Neural progenitor cell (in vitro differentiated cells): ENCODE measurements at places on chromosomes 12 and 14.

DNA sequence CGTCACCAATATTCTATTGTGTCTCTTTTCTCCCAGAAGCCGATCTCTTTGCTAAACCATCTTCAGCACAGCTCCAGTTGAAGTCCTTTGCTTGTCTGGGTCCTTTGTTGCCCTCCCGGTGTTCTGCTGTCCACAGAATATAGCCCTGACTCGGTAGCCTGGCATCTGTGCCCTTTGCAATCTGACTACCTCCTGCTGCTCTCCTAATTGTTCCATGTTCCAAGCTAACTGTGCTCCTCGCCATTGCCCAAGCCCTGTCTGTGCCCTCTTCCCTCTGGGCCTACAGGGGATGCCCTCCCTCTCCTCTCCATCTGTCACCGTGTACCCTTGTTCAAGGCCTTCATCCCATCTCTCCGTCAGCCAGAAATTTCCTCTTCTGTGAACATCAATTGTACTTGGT, 306.3 kb downstream of the APAF1 start:
- no peaks in the 10 kb centered on the region for H3K36me3 ChIP-seq
- no peak for DNase-seq
- H3K4me1 ChIP-seq, result peaks cover 9% of the 10 kb centered on the region
- H3K27ac ChIP-seq, result no peak overlapping the region

DNA sequence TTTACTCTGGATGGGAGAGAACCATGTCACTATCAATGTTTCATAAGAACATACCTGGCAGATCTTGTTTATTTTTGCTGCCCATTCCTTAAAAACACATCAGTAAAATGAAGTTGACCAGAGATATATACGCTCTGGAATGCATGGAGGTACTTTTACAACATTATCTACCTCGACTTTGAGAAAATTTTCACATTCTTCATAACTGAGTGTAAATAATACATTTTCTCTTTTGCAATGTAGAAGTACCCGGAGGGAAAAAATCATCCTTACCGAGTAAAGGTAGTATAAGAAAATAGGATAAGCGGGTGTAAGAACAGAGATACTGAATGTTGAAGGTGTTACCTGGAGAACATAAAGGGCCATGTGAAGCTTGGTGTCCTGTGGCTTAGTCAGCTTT, 80.7 kb downstream of the TMEM116 start:
- H3K27me3 ChIP-seq, result no peaks in the 10 kb centered on the region
- DNase-seq, result no peak
- H3K4me3 ChIP-seq, result no peak overlapping the region
- no peak overlapping the region for H3K27ac ChIP-seq
- H3K4me1 ChIP-seq, result no peaks in the 10 kb centered on the region
- no peaks in the 10 kb centered on the region for H3K36me3 ChIP-seq

- H3K27ac ChIP-seq, result peak overlapping the region; percentile 83
- H3K4me3 ChIP-seq, result peak overlapping the region; percentile 77
- peaks cover 4% of the 10 kb centered on the region for H3K36me3 ChIP-seq
These were observed 541 bp downstream of the GOLT1B start for GRCh38 chr12:21502164-21502496.

DNA sequence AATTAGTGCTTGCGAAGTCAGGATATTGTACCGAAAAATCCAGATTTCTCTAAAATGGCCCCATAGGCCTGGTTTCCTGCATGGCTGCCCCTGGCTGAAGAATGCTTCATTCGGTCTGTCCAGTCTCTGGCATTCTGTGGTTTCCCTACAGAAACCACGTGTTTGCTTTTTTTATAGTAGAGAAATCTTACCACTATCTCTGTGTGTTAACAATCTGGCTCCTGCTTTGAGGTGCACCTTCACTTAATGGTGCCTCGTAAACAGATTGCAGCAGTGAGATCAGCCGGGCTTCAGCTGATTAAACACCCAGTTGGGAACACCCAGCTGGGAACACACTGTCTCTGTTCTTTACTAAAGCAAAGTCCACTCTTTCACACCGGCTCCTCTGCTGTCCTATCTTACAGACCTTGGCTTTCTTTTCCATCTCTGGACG, 6.7 kb upstream of the DNAAF2 start:
- H3K27ac ChIP-seq, result peak overlapping the region; percentile 56
- no peak for DNase-seq
- H3K4me1 ChIP-seq, result no peaks in the 10 kb centered on the region
- no peaks in the 10 kb centered on the region for H3K36me3 ChIP-seq

DNA sequence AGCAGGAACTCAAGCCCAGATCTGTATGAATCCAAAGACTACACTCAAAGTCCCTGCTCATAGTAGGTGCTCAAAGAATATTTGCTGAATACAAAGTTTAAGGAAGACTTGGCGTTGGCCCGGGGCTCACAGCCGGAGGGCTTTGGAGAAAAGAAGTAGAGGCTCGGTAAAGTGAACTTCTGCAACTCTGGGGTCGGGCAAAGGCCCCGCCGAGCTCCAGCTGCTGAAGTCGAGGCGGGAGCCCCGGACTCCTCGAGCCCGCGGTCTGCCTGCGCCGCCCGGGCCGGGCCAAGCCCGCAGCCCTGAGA, 335 bp downstream of the GCN1 start:
- no peak for DNase-seq
- H3K27ac ChIP-seq, result peak overlapping the region; percentile 81
- no peaks in the 10 kb centered on the region for H3K27me3 ChIP-seq
- H3K4me1 ChIP-seq, result peaks cover 13% of the 10 kb centered on the region
- H3K4me3 ChIP-seq, result peak overlapping the region; percentile 95

DNA sequence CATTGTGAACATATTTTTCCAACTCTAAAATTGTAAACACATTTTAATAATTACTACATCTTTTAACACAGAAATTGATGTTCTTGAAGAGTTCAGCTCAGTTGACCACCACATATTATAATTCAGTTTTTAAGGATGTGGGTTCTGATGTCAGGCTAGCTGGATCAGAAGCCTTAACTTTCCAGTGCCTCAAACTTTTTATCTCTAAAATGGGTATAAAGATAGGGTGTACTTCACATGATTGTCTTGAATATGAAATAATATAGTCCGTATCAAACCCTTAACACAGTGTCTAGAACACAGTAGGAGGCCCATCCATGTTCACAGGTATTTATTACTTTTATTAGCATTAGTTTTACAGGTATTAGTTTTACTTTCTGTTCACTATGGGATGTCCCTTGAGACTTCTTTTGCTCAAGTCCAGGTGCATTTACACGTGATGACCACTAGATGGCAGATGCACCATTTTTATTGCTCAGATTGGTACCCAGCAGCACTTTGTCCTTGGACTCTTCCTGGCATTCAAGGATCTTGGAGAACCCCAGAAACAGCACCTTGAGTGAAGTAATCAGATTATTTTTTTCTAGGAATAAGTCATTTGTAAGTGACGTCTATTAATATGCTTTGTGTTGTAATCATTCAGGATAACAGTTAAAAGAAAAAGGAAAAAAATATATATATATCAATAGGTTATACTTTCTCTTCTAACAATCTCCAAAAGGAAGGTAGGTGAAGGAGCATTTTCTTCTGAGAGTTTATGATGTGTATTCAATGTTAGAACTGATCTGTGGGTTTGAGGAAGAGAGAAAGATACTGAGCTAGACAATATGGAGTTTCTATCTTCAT, 580.2 kb downstream of the ETNK1 start:
- H3K27me3 ChIP-seq, result no peaks in the 10 kb centered on the region
- no peak overlapping the region for H3K27ac ChIP-seq
- no peaks in the 10 kb centered on the region for H3K36me3 ChIP-seq
- peaks cover 10% of the 10 kb centered on the region for H3K4me1 ChIP-seq
- H3K4me3 ChIP-seq, result no peak overlapping the region

- H3K4me3 ChIP-seq, result no peak overlapping the region
- H3K27ac ChIP-seq, result no peak overlapping the region
- H3K36me3 ChIP-seq, result peaks cover 7% of the 10 kb centered on the region
These were observed 79.2 kb downstream of the FERMT2 start for GRCh38 chr14:52871606-52872005.

DNA sequence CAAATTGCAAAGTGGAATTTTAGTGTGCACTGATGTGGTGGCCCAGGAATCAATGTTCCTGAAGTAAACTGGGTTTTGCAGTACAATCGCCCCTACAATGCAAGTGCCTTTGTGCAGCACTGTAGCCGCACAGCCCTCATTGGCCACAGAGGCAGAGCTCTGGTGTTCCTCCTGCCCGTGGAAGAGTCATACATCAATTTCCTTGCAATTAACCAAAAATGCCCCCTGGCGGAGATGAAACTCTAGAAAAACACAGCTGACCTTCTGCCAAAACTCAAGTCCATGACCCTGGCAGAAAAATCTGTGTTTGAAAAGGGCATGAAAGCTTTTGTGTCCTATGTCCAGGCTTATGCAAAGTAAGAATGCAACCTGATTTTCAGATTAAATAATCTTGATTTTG, 117.9 kb upstream of the PRB2 start:
- no peak for DNase-seq
- H3K4me3 ChIP-seq, result no peak overlapping the region
- no peaks in the 10 kb centered on the region for H3K36me3 ChIP-seq
- peaks cover 5% of the 10 kb centered on the region for H3K4me1 ChIP-seq

GRCh38 chr12:95115641-95116040, 42.2 kb upstream of the NR2C1 start:
- no peak overlapping the region for H3K27ac ChIP-seq
- no peak overlapping the region for H3K4me3 ChIP-seq
- H3K4me1 ChIP-seq, result peaks cover 6% of the 10 kb centered on the region
- no peaks in the 10 kb centered on the region for H3K36me3 ChIP-seq

DNA sequence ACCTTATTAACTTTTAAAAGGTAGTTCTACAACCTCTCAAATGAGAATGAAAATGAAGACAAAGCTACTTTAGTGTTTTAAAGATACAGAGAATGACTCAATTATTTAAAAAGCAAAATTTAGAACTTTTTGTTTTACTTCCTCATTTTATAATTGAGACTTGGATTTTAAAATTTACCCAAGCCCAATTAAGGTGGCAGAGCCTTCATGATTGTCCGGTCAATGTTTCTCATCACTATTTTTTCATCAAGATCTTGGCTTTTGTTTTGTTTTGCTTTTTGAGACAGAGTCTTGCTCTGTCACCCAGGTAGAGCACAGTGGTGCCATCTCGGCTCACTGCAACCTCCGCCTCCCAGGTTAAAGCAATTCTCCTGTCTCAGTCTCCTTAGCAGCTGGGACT, 32.7 kb downstream of the PPP4R3A start:
- H3K36me3 ChIP-seq, result peaks cover 60% of the 10 kb centered on the region
- H3K27ac ChIP-seq, result no peak overlapping the region
- no peak overlapping the region for H3K4me3 ChIP-seq
- DNase-seq, result no peak

- no peak for DNase-seq
- H3K36me3 ChIP-seq, result no peaks in the 10 kb centered on the region
- H3K4me3 ChIP-seq, result no peak overlapping the region
These were observed 12.5 kb downstream of the RPS6KL1 start for GRCh38 chr14:74910556-74910955.

GRCh38 chr14:75167325-75167724, 9.1 kb downstream of the TMED10 start:
- no peaks in the 10 kb centered on the region for H3K4me1 ChIP-seq
- H3K27ac ChIP-seq, result no peak overlapping the region
- no peaks in the 10 kb centered on the region for H3K27me3 ChIP-seq
- H3K36me3 ChIP-seq, result no peaks in the 10 kb centered on the region

DNA sequence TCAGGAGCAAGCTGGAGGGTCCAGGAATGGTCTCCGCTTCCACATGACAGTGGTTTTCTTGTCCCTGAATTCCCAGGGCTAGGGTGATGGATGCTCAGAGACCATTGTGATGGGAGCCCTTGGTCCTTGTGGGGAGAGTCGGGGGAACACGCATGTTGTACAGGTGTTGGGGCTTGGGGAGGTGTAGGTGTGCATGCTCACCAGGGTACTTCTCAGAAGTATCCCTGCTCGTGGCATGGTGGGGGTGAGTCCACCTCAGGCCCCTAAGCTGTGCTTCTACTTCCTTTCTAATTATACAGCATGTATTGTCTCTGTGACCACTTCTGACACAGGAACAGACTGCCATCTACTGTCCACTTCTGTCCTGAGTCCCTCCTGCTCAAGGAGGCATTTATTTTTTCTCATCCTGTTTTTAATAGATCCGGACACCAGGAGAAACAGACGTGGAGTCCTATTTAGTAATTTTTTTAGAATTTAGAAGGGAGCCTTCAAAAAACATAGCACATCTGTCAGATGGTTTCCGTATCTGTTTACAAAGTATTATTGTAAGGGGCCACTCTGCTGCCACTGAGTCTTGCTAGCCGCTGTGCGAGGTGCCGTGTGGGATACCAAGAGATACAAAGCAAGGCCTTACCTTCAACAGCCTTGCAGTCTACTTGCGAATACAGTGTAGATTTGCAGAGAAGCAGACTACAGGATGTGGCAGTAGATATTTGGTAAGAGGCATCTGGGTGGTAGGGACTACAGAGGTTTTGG, 10.5 kb downstream of the NTF3 start:
- no peaks in the 10 kb centered on the region for H3K36me3 ChIP-seq
- H3K27ac ChIP-seq, result no peak overlapping the region
- peaks cover 32% of the 10 kb centered on the region for H3K4me1 ChIP-seq

DNA sequence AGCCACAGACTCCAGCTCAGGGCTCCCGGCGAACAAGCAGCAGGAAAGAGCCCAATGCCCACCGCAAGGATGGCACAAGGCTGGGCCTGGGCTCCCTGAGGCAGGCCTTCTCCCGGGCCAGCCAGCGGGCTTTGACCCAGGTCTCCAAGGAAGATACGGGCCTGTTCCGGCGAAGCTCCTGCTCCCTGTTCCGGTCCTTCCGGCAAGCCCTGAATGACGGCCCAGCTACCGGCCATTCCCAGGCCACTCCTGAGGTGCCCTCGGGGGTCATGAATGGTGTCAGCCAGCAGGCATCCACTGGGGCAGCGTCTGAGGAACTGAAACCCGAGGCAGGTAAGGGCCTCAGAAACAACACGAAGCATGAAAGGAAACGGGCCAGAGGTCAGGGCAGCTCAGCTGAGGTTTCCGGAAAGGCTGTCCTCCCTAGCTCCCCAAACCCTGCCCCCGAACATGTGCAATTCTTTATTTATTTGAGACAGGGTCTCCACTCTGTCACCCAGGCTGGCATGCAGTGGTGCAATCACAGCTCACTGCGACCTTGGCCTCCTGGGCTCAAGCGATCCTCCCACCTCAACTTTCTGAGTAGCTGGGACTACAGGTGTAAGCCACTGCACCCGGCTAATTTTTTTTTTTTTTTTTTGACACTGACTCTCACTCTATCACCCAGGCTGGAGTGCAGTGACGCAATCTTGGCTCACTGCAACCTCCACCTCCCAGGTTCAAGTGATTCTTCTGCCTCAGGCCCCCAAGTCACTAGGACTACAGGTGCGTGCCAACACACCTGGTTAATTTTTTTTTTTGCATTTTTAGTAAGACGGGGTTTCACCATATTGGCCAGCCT, 6.0 kb downstream of the EXOC3L4 start:
- peaks cover 13% of the 10 kb centered on the region for H3K4me1 ChIP-seq
- no peak overlapping the region for H3K4me3 ChIP-seq
- DNase-seq, result no peak

DNA sequence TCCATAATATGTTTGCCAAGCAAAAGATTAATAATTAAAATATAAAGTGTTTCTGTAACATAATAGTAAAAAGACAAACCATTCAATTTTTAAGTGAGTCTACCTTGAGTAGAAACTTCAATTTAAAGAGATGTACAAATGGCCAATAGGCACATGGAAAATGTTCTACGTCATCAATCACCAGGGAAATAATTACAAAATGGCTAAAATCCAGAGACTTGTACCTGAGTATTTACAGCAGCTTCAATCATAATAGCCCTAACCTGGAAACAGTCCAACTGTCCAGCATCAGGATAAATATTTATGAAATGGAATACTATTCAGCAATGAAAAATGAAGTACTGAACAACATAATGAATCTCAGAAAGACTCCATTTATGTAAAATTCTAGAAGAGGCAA, 95.5 kb upstream of the FAR2 start:
- no peak for DNase-seq
- H3K27ac ChIP-seq, result no peak overlapping the region
- no peaks in the 10 kb centered on the region for H3K27me3 ChIP-seq
- H3K36me3 ChIP-seq, result no peaks in the 10 kb centered on the region
- H3K4me3 ChIP-seq, result no peak overlapping the region
